GM18507 (cell line): ENCODE measurements at places on chromosomes 1 and 21.
A peak's percentile ranks its signal among the peaks of the same experiment; 100 is the strongest.

GRCh38 chr1:12692967-12693782 lies 22.7 kb upstream of the AADACL3 start:
- no peak for DNase-seq

DNA sequence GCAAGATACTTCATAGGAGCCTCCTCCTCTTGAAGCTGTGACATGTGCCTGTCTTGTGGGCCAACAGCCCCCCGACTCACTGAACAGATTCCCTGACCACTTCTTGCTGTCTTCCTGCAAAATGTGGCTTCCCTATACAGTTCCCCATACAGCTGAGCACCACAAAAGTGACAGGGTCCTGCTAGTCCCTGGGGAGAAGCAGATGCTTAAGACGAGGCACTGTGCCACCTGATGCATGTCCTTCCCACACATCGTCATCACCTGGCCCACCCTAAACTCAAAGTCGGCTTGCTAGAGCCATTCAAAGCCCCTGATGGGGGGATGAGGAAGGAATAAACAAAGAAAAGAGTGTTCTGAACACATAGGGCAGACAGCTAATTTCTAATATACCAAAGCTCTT lies 29.2 kb upstream of the ETV3 start:
- no peak for DNase-seq

GRCh38 chr1:88998716-88999115 lies 6.3 kb upstream of the KYAT3 start:
- peak; percentile 11 for DNase-seq

DNA sequence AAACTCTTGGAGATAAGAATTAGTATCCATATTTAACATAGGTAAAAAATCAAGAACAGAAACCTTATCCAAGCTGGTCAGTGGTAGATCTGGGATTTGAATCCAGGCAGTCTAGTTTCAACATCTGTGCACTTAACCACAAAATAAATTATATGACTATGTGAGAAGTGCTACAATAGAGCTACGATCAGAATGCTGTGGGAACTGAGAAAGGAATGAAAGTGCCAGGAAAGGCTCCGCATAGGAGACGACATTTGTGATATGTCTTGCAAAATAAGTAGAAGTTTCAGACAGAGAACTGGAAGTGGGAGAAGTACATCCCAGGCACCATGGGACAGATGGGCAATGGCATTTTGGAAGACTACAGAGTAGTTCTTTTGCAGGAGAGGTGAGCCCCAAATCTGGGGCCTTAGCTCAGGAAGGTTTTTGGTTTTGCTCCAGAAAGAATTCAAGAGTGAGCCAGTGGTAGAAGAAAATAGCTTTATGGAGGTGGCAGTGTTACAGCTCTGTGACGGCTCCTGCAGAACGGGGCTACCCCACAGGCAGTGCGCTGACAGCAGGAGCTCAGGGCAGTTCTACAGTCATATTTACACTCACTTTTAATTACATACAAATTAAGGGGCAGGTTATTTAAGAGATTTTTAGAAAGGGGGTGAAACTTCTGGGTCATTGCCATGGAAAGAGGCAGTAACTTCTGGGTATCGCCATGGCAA lies 25.5 kb upstream of the GJA5 start:
- no peak for DNase-seq

- DNase-seq, result no peak
These were observed 1344.7 kb downstream of the NCAM2 start for GRCh38 chr21:22342889-22343288.

- DNase-seq, result no peak
These were observed 45.4 kb upstream of the SELENON start for GRCh38 chr1:25754470-25755181.

- no peak for DNase-seq
These were observed 105.0 kb downstream of the SIM2 start for GRCh38 chr21:36803816-36804439.

DNA sequence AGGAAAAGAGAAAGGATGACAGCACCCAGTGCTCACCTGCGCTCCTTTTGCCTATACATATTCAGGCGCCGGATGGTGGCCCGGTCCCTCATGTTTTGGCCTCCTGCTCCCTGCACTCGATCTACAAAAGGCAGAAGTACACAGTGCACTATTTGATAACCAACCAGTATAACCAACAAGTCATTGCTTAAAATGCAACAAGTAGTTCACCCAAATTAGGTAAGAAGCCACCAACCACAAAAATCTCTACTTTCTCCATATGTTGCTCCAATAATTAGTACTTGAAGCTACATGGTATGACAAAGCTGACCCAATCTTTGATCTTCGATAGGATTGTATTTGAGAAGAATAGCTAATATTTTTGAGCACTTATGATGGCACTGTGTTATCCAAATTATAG lies 2.0 kb downstream of the GNL2 start:
- no peak for DNase-seq

DNA sequence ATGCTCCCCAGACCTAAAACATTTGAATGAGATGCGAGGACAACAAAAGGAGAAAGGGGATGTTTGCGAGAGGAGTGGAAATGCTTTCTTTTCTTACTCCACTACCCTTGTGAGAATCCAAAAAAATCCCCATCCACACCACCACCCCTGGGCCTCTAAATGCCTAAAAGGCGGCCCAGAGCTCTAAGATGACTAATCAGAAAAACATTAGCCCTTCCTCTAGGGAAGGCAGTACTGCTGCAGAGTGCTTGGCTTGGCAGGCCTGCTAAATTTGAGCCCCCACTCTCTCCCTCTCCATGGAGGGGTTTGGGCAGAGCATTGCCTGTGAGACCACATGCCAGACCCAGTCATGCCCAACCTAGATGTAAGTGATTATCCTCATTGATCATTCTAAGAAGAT lies 347.9 kb downstream of the USH2A start:
- no peak for DNase-seq

DNA sequence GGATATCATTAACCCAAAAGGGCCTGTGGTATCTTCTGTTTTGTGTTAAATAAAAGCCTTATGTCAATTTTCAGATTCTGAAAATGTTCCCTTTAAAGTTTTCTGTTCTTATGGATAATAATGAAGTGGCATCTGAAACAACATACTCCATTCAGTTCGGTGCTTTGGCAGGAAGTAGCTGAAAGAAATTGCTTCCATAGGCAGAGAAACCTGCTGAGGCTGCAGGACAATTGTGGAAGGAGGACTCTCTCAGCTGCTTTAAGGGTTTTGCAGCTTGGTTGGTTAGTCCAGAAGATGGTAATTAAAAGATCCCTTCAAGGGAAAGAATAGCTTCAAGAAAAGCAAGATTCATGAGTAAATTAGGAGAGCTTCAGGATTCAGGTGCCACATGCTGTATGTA lies 30.5 kb upstream of the NRIP1 start:
- DNase-seq, result no peak
